Stimulated activated CD8-positive, alpha-beta memory T cell treated with anti-CD3 and anti-CD28 coated beads, Interleukin-2, amount 100 ng/mL, for 1 hour (primary cell): ENCODE measurements at places on chromosomes 6 and 20.

- DNase-seq, result no peak
Measured at GRCh38 chr6:161152907-161153662, 120.8 kb downstream of the AGPAT4 start.

GRCh38 chr6:12761376-12762115 is 45.0 kb downstream of the PHACTR1 start:
- no peak for DNase-seq

DNA sequence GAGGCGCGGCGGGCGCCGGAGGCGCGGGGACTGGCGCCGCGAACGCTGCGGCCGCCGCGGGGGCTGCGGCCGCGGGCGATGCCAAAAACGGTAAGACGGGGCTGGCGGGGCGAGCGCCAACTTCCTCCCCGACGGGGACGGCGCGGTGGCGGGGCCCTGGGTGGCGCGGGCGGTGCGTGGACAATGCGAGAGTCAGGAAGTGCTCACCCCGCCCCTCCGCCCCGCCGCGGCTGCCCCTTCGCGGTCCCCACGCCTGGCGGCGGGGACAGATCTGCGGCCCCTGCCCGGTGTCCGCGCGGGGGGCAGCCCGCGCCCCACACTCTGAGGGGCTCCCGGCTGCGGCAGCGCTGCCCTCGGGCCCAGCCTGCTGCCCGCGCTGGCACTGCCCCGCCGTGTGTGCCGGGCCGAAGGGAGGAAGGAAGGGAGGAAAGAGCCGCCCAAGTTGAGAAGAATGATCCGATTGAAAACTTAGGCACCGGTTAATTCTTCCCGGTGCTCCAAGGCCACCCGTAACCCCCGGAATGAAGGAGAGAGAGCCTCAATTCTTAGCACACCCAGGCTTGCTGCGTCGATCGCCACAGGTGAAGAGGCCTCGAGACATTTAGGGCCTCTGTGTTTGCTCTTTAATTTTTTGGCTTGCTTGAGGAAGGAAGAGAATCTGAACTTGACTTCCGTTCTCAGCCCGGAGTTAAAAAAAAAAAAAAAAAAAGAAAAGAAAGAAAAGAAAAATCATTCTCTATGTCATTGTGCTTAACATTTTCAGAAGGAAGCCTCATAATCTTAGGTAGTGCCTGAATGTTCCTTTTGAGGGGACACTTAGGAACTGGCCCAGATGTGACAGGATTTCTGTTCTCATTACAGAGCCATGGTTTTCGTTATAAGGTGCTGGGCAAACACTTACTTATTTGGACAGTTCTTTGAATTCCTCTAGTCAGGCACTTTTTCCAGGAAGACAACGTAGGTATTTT is 982 bp downstream of the HECA start:
- DNase-seq, result no peak

DNA sequence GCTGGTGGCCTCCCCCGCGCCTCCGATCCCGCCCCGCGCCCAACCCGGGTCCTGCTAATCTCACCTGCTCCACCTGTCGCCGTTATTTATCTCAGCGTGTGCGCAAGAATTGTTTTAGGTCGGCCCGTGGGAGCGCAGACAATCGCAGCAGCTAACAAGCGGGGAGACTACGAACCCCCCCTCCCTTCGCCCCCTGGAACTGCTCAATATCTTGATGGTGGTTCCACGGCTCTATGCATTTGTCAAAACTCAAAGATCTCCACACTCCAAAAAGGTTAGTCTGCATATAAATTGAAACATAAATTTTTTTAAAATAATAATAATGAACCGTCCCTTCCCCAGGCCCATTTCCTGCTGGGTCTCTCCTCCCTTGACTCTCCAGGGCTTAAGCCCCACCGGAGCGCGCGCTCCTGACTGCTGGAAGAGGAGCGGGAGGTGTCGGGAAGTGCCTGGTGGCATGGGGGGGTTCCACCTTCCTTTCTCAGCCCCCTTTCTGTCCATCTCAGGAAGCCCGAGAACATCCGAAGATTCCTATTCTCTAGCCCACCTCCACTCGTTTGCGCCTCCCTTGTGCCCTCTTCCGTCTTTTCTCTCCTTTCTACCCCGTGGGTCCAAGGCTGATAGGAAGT is 1.6 kb upstream of the MDGA1 start:
- peak; percentile 53 for DNase-seq

DNA sequence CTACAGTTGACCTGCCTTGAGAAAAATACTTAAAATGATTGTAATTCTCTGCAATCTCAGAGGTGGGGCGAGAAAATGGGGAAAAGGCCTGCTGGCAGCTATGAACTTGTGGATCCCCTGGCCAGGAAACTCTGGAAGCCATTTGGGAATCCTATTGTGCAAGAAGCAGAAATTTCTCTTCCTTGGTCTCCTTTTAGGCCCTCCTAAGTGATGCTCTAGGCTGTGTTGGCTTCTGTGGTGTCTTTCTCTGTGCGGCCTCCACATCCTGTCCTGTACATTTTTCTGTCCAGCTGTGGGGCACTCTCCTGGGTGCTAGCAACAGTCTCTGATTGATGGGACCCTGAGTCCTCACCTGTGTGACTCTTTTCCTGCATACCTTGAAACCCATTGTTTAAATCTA is 290.9 kb downstream of the FARS2 start:
- no peak for DNase-seq

- no peak for DNase-seq
Measured at GRCh38 chr20:38165089-38165965, at the start of gene TGM2. TSS of gene TGM2 (minus strand) at chr20:38165270. CDS start at chr20:38165198, 72 bp downstream.

DNA sequence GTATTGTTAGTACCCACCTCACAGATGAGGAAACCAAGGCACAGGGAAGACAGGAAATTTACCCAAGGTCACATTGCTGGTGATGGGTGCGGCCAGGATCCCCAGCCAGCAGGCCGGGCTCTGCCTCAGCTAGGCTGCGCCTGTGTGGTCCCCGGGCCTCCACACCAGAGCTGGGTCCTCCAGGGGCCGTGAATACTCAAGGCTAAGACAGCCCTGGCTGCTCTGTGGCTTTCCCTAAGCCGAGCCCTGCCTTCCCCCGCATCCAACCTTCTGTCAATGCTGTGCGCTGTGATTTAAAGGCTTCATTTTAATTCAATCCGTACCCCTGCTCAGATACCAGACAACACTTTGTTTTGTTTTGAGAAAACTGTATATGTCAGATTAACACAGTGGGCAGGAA is 246.7 kb downstream of the TTLL2 start:
- no peak for DNase-seq

GRCh38 chr6:1347161-1347560 is 35.3 kb downstream of the FOXQ1 start:
- DNase-seq, result no peak

DNA sequence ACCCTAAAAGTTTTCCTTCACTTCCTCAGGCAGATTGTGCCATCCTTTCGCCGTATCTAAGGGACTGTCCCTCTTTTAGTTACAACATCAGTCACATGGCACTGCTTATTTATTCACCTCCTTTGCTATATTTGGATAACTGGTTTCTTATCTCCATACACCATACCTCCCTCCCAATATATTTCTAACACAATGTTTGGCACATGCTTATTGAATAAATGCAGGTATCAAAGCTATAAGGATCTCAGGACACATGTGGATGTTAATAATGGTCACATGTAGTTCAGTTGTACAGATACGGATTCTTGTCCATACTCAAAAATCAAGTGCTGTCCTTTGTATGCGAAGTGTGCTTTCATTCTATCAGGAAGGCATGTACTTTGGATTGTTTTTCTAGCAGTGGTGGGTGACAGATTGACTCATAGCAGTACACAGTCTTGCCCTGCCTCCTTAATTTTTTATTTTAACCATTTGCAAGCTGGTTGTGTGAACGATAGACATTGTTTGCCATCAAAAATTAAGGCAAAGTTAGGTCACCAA is 407.1 kb upstream of the RUNX2 start:
- no peak for DNase-seq

GRCh38 chr20:8535403-8536261 is 403.6 kb downstream of the PLCB1 start:
- DNase-seq, result no peak

DNA sequence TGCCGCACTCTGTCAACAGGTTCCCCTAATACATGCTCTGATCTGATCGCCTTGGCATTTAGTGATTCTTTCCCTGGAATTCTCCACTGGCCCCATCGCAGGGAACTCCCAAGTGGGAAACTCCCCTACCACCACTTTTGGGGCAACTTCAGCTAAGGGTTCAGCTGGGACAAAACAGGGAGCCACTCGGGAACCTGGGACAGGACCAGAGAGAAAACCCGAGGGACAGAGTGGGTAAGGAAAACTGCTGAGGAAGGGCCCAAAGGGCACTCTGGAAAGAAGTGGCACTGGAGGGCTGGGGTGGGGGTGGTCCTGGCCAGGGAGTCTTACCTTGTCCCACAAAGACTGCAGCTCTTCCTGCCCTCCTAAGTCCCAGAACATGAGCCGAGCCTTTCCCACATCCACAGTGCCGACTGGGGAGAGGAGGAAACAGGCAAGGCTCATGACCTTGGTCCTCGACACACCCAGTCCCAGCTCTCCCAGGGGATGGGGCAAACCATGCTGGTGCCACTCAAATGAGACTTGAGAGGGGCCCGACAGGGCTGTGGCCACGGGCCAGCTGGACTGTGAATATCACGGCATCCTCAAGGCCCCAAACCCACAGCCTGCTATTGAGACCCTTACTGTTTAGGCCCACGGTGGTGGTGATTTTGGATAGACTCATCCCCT is 1.6 kb downstream of the ARFRP1 start:
- no peak for DNase-seq

- no peak for DNase-seq
Measured at GRCh38 chr6:150711584-150712504, 112.2 kb downstream of the PLEKHG1 start.

GRCh38 chr6:19905584-19905983 is 68.4 kb downstream of the ID4 start:
- no peak for DNase-seq

- DNase-seq, result no peak
Measured at GRCh38 chr6:53426667-53427270, 78.0 kb upstream of the ELOVL5 start.

- no peak for DNase-seq
Measured at GRCh38 chr20:13567663-13568062, 71.1 kb downstream of the TASP1 start.

- DNase-seq, result no peak
Measured at GRCh38 chr20:14921513-14921912, 584.1 kb upstream of the FLRT3 start.

GRCh38 chr20:15575255-15575654 is 998.0 kb downstream of the KIF16B start:
- DNase-seq, result no peak

DNA sequence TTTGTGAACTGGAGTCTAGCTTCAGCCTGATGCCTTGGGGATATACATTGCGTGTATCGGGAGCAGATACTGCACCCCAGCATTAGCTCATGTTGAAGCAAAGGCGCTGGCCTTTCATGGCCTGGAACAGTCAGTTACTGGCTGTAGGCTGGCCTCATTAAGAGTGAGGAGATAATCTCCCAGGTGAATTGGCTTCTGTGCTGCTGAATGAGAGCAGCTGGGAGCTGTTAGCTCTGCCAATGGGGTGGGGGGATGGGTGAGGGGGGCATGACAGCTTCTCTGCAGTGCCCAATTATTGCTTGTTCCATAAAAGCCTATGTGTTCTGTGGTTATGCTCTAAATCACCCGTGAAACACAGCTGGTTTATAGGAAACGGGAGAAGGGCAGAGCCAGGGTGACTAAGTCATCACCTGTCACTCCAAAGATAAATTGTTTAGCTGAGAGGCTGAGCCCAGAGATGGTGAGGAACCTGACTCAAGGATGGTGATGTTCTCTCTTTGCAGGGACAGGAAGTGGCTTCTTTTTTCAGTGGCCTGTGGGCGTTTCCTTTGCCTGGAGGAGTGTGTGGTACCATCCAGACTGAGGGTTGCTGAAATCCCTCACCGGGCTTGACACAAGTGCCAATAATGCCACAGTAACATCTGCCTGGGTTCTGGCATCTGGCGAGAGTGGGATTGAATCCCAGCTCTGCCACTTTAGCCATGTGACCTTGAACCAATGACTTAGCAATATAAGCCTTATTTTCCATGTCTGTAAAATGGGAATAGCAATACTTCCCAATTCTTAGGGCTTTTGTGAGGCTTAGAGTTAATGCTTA is 170.8 kb downstream of the BCAS1 start:
- DNase-seq, result peak; percentile 44

- no peak for DNase-seq
Measured at GRCh38 chr6:29236060-29236459, 65.4 kb downstream of the OR2J2 start.

DNA sequence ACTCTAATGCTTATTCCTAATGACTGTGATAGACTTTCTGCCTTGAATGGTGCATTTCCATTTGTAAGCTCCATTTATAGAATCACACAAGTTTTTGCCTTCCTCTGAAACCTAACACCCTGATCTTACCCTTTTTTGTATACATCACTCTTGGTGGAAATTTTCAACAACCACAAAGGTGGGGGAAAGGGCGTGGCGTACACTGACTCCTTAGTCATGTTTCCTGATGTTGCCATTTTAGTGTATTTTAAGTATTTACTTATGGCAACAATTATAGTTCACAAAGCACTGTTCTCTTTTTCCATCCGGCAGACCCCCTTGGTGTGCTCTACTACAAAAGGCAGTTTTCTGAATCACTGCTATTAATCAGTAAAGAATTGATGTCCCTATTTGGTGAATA is 92.0 kb downstream of the ATXN1 start:
- DNase-seq, result peak; percentile 50

DNA sequence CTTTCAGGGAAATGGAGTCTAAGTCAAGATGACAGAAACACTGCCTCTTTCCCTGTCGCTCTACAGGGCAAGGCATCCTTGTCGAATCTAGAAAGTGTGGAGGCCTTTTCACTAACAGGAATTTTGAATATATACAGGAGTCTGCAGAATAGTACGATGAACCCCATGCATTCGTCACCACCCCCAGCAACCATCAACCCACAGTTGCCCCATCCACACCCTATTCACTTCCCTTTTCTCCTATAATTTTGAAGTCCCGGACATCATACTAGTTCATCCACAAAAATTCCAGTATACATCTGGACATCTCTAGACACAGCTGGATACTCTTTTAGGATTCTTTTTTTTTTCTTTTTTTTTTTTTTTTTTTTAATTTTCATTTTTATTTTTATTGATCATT is 80.7 kb upstream of the RIN2 start:
- no peak for DNase-seq

DNA sequence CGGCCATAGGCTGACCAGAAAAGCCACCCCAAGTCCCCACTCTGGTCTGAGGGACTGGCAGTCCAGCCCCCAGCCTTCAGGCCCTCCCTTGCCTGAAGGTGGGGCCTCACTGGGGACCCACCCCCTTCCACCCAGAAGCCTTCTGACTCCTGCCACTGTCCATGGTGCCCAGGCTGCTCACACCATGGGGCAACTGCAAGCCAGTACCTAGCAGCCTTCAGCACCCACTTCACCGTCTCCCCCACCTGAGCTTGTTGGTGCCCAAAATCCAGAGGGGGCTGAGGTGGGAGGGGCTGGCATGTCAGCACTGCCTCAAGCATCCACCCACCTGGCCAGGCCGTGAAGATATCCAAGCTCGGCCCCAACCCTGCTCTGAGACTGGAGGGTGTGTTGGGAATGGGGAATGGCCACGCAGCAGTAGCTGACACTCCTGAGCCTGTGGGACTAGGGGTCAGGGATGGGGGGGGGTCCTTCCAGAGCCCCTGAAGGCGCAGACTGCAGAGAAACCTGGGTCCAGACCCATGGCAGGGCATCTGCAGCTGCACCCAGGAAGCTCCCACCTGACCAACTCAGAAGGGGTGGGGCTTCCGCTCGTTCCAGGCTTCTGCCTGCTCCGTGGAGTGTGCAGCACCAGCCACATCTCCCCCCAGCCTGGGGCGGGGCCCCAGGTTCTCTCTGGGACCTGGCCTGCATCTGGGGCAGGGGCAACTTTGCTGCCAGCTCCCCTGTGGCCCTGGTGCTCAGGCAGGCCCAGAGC is 942.1 kb upstream of the EPHA7 start:
- DNase-seq, result no peak

GRCh38 chr6:5506149-5506548 is 244.8 kb downstream of the FARS2 start:
- DNase-seq, result no peak

- DNase-seq, result no peak
Measured at GRCh38 chr20:62405108-62405980, 1.7 kb downstream of the CABLES2 start.
